Left renal cortex interstitium (tissue), 4 donors: ENCODE measurements at places on chromosomes 11 and 22. TPM values are rescaled to one million over a fixed set of nuclear protein-coding genes. Genes with fewer than 3 reads are reported as not detected.

The NDUFV1 gene
- 239 TPM for polyA plus RNA-seq

The IGSF22 gene
- polyA plus RNA-seq: 3.3 TPM

- DNase-seq: no peak
These were observed 372.7 kb upstream of the TENM4 start for GRCh38 chr11:79813551-79813950.

DNA sequence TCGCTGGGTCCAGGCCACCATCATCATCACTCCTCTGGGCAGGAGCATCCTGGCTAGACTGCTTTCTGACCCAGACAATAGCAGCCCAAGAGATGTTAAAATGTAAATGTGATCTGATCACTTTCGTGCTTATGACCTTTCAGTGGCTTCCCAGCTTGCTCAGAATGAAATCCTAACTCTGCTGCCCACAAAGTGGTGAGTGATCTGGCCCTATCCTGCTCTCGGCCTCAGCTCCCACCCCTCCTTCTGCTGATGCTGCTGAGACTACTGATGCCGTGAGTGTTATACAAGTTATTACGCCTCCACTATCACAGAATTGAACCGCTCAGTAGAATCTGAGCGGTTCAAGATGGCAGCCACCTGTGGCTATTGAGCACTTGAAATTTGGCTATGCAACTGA lies 26.2 kb downstream of the ELF5 start:
- DNase-seq: no peak

The HBD gene
- 4.1 TPM for polyA plus RNA-seq

- no peak for DNase-seq
These were observed 11.8 kb upstream of the THY1 start for GRCh38 chr11:119434591-119435330.

- DNase-seq: no peak
These were observed 5.1 kb upstream of the P2RX6 start for GRCh38 chr22:21009638-21010425.

GRCh38 chr11:85960678-85961077 lies 105.5 kb downstream of the CCDC83 start:
- DNase-seq: no peak

GRCh38 chr11:66426314-66426713 lies 5.5 kb downstream of the NPAS4 start:
- DNase-seq: no peak

GRCh38 chr22:41976070-41976901 lies 7.0 kb downstream of the SEPTIN3 start:
- DNase-seq: no peak

- no peak for DNase-seq
These were observed 40.2 kb downstream of the PDE2A start for GRCh38 chr11:72634016-72634415.

The RELT gene
- 4.7 TPM for polyA plus RNA-seq

DNA sequence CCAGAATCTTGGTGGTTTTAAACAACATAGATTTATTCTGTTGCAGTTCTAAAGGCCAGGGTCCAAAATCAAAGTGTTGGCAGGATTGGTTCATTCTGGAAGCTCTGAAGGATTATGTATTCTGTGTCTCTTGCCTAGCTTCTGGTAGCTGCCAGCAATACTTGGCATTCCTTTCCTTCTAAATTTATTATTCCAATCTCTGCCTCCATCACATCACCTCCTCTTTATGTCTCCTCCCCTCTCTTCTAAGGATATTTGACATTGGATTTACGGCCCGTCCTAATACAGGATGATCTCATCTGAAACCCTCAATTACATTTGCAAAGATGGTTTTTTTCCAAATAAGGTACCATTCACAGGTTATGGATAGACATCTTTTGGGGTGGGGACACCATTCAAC lies 186.5 kb downstream of the SBF2 start:
- DNase-seq: no peak

GRCh38 chr11:65573391-65574079 lies 1.2 kb downstream of the FAM89B start:
- DNase-seq: no peak

DNA sequence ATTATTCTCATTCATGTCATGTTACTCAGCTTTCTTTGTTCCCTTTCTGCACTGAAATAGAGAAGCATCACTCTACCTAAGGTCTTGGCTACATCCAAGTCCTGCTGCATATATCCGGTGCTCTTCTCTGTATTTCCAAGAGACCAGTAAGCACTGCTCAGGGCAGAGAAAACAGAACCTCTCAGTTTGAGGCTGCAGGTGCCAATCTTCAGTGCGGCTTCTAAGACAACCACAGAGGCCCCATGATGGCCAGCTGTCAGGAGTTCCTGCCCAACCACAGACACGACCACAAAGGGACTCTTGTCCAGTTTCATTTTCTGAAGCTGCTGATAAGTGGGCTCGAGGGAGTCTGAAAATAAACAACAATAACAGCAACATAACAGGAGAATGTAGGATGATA lies 378.4 kb upstream of the PITPNB start:
- DNase-seq: no peak

DNA sequence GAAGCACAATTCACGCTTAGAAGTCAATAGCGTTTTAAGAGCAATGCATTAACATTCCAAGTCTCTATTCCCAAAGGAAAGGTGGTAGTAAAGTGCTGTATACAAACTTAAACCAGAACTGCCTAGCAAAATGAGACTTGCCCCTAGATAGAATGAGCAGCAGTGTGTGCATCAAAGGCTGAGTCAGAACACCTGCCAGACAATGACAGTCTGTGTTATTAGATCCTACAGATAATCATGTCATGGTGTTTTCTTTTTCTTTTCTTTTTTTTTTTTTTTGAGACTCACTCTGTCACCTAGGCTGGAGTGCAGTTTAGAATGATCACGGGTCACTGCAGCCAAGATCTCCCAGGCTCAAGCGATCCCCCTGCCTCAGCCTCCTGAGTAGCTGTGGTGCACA lies 1.6 kb downstream of the RTCB start:
- no peak for DNase-seq

DNA sequence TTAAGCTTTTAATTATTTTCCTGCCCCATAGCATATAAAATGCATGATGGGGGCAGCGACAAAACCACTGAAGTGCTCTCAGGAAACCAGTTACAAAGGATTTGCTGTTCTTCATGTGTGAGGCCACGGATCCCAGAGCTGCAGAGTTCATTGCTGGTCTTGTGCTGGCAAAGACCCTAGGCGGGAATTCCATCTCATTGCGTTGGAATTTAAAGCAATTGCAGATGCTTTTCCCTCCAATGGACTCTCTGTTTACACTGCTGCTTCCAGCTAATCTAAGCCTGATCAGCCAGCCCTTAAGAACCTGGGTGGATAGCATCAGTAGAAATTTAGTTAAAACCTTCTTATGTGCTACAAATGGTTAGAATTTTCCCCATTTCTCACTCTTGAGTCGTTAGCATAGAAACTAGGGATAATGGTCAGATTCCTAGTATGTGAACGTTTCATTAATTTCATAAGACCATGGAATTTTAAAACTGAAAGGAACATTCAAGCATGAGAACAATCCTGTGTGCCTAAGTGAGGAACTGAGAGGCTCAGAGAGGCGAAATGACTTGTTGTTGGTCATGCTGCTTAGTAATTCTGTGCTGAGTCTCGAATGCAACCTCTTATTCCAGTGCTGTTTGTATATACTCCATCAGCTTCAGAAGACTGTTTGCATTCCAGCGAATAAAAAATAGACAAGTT lies 36.1 kb upstream of the ADSL start:
- no peak for DNase-seq

The LYVE1 gene
- polyA plus RNA-seq: 51.2 TPM

The CFAP300 gene
- polyA plus RNA-seq: 5.2 TPM

DNA sequence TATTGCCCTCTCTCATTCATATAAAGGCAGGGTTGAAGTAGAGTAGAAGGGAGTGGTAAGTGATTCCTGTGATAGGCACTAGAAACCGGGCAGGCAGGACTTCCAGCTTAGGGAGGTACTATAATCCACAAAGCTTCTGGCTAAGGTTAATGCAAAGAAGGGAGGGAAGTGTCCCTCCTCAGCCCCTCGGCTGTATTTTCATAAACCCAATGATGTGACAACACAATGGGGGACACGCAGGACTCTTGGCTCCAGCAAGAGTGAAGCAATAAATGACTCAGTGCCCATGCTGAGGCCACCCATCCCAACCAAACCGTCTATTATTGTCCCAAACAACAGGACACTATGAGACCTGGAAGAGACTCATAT lies 90.7 kb downstream of the ETS1 start:
- no peak for DNase-seq

DNA sequence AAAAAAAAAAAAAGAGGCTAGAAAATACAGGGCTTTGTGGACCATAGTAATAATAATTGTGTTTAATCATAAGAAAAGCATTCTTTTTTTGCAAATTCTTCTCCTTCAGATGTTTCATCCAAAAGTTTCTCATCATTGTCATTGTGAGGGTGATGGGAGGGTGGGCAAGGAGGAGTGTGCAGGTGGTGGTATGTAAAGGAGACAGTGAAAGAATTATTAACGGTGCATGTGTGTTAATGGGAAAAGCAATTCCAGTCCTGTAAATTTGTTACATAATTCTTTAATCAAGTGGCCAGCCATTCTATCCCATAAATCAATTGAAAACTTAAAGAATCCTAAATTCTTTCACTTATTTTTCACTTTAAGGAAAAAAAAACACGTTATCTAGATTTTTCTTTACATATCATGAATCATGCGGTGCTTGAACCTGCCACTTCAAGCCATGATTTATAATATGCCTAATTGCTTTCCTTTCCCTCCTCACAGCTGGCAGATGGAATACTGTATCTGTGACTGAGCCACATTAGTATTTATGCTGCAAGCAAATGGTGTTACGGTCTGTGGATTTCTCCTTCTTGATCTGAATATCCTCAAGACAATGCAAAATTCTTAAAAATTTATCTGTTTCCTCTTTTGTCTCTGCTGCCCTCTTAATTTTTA lies 318.5 kb downstream of the JRKL start:
- no peak for DNase-seq

- no peak for DNase-seq
These were observed 11.9 kb upstream of the TCF20 start for GRCh38 chr22:42282252-42282942.

- no peak for DNase-seq
These were observed 3.4 kb downstream of the GNAZ start for GRCh38 chr22:23073526-23074229.

DNA sequence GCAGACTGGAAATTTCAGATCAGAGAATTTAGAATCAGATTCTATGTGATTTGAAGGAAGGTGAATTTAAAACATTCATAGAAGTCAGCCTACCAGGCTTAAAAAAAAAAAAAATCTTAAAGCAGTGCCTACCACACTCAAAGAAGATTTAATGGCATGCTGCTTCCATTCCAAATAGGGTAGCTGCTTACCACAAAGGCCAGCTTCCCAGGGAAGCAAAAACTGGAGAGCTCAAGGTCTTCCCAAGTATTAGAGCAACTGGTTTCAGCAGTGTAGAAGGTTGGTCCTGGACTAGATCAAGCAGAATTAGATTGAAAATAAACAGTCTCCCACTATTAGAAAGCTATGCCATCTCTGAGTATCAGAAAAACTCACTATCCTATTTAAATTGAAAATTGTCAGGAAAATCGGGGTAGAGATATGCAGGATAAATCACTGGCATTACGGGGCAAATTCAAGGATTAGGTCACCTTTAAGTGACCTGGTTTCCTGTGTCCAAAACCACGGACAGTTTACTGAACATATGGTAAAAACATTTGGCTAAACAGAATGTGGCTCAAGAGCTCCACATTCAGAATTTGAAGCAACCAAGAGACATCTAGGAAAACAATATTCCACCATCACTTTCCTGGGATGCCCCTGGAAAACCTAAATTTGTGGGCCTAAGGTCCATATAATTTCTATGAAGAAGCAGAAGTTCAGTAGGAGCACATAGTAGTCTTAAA lies 1.3 kb downstream of the C11orf42 start:
- no peak for DNase-seq

- DNase-seq: no peak
These were observed 144.1 kb upstream of the B3GAT1 start for GRCh38 chr11:134556186-134556585.

The RIMBP3C gene
- 0.29 TPM for polyA plus RNA-seq

- no peak for DNase-seq
These were observed 20.9 kb downstream of the LRFN4 start for GRCh38 chr11:66877588-66878385.

GRCh38 chr11:69842746-69843528 lies 23.7 kb upstream of the FGF3 start:
- DNase-seq: no peak

- DNase-seq: no peak
These were observed 3.1 kb downstream of the MAML2 start for GRCh38 chr11:96339706-96340554.

DNA sequence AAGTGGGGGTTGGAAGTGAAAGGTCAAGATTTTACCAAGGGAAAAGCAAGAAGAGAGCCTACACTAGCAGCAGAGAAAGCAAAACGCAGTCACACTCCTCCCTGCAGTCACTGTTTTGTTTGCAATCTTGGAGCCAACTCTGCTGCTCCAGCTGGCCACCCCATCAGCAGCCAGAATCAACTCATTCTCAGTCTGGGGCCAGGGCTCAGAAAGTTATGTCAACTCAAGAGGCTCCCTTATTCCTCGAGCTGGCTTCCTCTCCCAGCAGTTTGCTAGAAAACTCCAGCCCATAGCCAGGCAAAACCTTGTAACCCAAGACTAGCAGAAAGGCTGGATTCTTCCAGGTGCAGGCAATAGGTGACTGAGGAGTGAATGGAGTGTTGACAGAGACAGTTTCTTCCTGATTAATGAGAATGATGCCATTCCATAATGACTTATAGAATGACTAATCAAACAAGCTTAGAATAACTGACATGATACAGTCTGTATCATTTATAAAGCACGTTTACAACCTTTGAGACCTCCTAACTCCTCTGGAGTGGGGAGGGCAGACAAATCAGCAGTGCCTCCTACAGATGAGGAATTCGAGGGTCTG lies 53.4 kb downstream of the P4HA3 start:
- no peak for DNase-seq

DNA sequence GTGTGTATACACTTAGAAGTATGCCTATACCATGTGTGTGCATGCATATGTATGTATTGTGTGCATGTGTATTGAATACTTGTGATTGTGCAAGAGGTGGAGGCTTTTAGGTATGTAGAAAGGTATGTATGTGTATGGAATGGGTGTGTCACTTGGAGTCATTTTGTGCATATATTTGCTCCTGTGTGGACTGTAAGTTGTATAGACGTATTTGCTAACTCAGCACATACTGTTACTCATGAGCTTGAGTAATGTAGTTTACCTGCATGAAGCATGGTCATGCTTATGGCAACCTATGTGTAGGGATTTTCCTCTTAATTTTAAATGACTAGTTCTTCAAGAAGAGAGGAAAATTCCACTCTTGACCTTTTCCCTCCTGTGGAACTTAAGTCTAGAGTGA lies 507.6 kb upstream of the LARGE1 start:
- no peak for DNase-seq
